ENCODE measurements at places on chromosomes 3 and 15.

DNA sequence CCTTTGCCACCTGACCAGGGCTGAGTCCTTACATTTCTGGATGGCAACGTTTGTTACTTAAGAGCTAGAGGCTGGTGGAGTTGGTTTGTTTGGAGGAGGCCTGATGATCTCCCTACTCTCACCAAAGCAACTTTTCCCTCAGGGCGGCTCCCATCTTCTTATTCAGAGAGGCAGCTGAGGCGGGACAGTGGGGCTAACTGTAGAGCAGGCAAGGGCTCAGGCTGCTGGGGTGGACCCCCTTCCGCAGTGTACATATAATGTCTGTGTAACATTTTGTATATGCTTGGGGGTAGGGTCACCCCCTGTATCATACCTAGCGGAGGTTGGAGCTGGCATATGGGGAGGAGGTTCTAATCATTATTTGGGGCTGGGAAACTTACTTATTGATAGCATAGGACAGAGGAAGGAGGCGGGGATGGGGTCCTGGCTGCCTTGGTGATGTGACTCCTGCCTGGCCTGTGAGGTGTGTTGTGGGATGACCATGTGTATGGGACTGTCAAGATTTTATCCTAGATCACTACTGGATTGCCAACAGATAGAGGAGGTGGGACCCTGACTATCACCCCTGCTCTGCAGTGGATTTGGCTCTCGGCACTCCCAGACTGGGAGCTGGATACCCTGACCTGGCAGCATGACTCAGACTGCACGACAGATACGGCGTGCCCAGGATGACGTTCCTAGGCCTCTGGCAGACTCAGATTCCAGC is 52.5 kb upstream of the UBE2Q2 start:
- DNase-seq, result no peak

- DNase-seq, result no peak
These were observed 177.8 kb upstream of the PROK2 start for GRCh38 chr3:71962561-71963240.

DNA sequence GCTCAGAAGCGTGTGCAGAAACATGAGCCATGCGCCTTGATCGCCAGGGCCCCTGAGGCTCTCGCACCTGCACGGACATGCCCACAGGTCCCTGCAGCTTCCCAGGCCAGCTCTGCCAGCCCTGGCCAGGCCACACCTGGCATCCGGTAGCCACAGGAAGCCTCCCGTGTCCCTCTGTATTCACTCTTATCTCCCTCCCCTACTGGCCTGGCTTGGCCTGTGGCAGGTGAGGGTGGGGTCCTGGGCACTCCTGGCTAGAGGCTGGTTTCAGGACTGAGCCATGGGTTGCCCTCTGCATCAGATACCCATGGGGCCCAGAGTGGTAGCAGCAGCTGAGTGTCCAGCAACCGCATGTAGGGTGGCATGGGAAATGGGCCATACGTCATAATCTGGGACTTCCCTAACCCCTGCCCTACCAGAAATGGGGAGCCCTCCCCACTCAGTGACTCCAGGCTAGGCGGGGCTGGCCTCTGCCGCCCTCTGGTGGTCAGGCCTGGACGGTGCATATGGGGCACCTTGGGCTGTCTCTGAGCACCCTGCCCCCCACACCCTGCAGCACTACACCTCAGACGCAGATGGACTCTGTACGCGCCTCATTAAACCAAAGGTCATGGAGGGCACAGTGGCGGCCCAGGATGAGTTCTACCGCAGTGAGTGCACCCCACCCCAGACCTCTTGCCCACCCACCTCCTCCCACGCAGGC is 12.6 kb upstream of the LMAN1L start:
- peak; percentile 38 for DNase-seq

GRCh38 chr15:44574734-44575133 is 37.8 kb downstream of the EIF3J start:
- no peak for DNase-seq
